ENCODE measurements at places on chromosomes 16 and 17.

DNA sequence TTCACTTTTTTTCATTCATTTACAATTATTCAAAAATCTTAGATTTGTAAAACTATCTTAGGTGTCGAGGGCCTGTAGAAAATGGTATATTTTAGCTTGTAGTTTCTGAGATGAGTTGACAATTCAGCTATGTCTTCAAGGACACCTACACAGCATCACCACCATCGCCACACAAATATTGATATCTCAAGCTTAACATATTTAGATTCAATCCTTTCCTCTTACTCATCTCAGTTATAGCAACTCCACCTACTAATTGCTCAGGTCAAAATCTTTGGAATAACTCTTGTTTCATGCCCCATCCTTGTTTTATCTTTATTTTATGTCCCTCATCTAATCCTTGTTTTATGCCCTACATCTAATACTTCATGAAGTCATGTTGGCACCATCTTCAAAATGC is 276.8 kb downstream of the CDH11 start:
- DNase-seq = no peak

DNA sequence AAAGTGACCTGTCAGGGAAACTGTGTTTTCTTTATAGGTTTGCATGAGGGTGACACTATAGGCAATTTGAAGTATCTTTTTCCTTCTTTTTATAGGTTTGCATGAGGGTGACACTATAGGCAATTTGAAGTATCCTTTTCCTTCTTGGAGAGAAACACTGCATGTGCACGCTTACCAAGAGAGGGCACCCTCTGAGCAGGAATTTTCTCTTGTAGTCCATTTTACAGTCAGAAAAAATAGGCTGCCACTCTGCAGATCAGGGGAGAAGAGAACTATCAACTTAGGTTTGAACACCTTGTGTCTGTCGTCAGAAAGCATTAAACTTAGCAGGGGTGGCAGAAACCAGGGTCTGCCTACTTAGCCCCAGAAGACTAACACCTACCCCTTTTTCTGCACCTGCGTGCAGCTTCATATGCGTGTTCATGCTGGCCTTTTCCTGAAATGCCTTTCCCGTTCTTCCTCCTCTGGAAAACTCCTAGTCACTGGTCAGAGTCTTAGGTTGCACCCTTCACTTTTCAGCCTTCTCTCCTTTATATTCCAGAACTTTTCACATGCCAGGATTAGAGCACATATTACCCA is 16.4 kb upstream of the SMIM36 start:
- DNase-seq = no peak

- no peak for DNase-seq
Observed at GRCh38 chr17:10083864-10084263, 114.5 kb downstream of the GAS7 start.

GRCh38 chr17:16584273-16584995 is 15.4 kb upstream of the ZNF287 start:
- peak; percentile 75 for DNase-seq

- DNase-seq = no peak
Observed at GRCh38 chr17:81683208-81683583, 401 bp downstream of the ARL16 start.

- no peak for DNase-seq
Observed at GRCh38 chr16:12330946-12331345, 354.4 kb downstream of the SNX29 start.

Measured in omental fat pad (tissue), 4 donors.